Stomach (tissue), 19 donors: ENCODE measurements at places on chromosomes 1 and 21. TPM values are rescaled to one million over a fixed set of nuclear protein-coding genes. Genes with fewer than 3 reads are reported as not detected.

Gene ADAMTS4
- 10.4 TPM for total RNA-seq

Gene VASH2
- total RNA-seq = 10.3 TPM

Gene FAM3B
- total RNA-seq = not detected

Gene KCNA10
- not detected for total RNA-seq

Gene TMEM52
- not detected for total RNA-seq

Gene ITLN2
- not detected for total RNA-seq

Gene SH3GLB1
- 50.3 TPM for total RNA-seq
